ENCODE measurements at places on chromosomes 1 and 21. TPM values are rescaled to one million over a fixed set of nuclear protein-coding genes. Genes with fewer than 3 reads are reported as not detected.
A peak's percentile ranks its signal among the peaks of the same experiment; 100 is the strongest.

The DHDDS gene
- 30.7 TPM for total RNA-seq

The CD5L gene
- 0.92 TPM for total RNA-seq

The PCP4L1 gene
- 0.55 TPM for total RNA-seq

The C1orf232 gene
- total RNA-seq, result not detected

The GSTM2 gene
- total RNA-seq, result 73.3 TPM

- H3K27ac ChIP-seq, result no peak overlapping the region
- H3K27me3 ChIP-seq, result no peaks in the 10 kb centered on the region
- DNase-seq, result no peak
- no peak overlapping the region for H3K4me3 ChIP-seq
Observed at GRCh38 chr21:37153935-37154350, 80.9 kb downstream of the TTC3 start.

GRCh38 chr1:210456731-210457255 is 128.1 kb downstream of the HHAT start:
- no peaks in the 10 kb centered on the region for H3K4me1 ChIP-seq
- DNase-seq, result no peak
- no peak overlapping the region for H3K27ac ChIP-seq

GRCh38 chr1:20555025-20555757 is 2.8 kb downstream of the FAM43B start:
- DNase-seq, result no peak
- H3K36me3 ChIP-seq, result no peaks in the 10 kb centered on the region
- peaks cover 28% of the 10 kb centered on the region for H3K4me1 ChIP-seq
- peaks cover 59% of the 10 kb centered on the region for H3K27me3 ChIP-seq

DNA sequence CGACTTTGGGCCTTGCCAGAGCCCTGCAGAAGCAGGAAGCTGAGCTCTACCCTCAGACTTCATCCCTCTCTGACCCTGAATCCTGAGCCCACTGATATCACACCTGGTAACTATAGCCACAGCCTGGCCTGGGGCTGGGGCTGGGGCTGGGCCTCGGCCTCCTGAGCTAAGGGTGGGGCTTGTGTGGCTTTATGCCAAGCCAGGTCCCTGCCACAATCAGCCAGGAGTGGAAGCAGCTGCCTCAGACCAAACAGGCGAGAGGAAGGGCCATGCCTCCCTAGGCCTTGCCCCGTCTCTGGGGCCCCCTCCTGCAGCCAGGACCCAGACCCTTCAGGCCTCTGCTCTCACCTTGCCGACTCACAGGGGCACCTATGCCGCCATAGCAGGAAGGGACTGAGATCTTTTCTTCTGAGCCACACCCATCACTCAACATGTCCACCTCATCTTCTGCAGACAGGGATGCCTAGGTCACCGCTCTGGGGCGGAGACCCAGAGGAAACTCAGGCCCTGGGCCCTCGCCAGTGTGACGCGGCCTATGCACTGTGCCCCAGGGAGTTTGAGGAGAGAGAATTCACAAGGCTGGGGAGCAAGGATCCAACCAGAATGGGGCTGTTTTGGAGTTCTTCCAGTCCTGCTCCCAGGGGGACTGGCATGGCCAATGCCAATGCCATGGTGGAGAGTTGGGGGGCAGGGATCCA is 5.7 kb downstream of the UBXN11 start:
- no peak overlapping the region for H3K4me3 ChIP-seq
- peaks cover 19% of the 10 kb centered on the region for H3K4me1 ChIP-seq
- no peak for DNase-seq
- no peaks in the 10 kb centered on the region for H3K27me3 ChIP-seq

DNA sequence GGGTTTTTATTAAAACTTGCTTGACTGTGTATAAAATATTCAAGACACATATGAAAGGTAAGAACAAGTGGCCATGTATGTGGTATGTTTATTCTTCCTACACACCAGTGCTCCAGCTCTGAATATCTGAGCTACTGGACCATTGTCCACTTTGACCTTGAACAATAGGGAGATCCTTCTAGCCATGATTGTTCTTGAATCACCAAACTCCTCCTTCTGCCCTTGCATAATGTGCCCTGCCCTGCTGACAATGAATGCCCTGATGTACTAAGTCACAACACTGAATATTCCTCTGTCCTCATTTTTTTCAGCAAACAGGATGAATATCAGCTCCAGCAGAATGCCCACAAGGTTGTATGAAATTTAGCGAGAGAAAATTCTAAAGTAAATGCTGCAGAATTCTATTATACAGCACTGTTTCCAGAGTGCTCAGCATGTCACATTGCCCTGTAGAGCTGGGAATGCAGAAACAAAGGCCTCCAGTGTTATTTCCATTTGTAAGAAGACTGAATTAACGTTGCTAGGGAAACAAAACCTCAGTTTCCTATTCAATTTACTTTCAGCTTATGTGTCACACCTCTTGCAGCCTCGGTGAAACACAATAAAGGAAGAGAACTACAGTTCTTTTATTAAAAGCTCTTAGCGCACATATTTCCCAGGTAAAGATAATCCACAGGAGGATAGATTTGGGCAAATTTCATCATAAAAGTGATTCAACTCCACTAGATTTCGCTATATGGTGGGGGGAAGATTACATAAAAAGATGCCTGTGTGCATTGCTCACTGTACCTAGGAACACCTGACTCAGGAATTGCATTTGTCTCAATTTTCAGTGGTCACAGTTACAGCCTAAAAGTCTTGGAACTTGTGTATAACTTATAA is 187.4 kb upstream of the ATP1B1 start:
- H3K36me3 ChIP-seq, result no peaks in the 10 kb centered on the region
- H3K4me1 ChIP-seq, result peaks cover 27% of the 10 kb centered on the region
- no peaks in the 10 kb centered on the region for H3K27me3 ChIP-seq
- peak overlapping the region; percentile 75 for H3K27ac ChIP-seq
- no peak overlapping the region for H3K4me3 ChIP-seq

DNA sequence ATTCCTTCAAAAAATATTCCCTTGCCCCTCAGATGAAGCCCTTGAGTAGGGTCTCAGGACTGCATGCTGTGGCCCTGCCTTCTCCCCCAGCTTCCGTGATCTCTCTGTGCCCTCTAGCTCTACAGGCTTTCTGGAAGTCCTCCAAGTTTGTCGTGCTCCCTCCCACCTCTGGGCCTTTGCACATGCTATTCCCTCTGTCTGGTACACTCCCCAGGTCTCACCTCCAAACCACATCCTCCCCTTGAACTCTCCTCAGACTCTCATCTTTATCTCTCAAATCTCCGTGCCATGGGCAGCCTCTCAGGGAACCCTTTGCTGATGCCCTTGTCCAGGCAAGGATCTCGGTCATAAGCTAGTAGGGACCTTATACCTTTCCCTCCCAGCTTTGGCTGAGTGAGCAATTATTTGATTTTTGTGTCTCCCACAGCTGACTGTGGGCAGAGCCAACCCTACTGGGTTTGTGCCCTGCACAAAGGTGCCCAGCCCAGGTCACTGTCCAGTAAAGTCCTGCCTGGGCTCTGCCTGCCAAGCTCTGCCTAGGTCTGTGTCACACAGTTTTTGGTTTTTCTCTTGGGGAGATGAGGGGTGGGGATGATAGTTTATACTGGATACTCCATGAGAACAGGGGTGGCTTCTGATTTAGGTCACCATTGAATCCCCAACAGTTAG is 188.1 kb downstream of the ZNF281 start:
- no peak for DNase-seq
- H3K27me3 ChIP-seq, result peaks cover 11% of the 10 kb centered on the region
- no peak overlapping the region for H3K4me3 ChIP-seq
- H3K36me3 ChIP-seq, result no peaks in the 10 kb centered on the region
- H3K4me1 ChIP-seq, result no peaks in the 10 kb centered on the region

All from heart right ventricle (tissue), 16 donors.